Endodermal cell (in vitro differentiated cells): ENCODE measurements at places on chromosomes 16 and 17. TPM values are rescaled to one million over a fixed set of nuclear protein-coding genes. Genes with fewer than 3 reads are reported as not detected.

DNA sequence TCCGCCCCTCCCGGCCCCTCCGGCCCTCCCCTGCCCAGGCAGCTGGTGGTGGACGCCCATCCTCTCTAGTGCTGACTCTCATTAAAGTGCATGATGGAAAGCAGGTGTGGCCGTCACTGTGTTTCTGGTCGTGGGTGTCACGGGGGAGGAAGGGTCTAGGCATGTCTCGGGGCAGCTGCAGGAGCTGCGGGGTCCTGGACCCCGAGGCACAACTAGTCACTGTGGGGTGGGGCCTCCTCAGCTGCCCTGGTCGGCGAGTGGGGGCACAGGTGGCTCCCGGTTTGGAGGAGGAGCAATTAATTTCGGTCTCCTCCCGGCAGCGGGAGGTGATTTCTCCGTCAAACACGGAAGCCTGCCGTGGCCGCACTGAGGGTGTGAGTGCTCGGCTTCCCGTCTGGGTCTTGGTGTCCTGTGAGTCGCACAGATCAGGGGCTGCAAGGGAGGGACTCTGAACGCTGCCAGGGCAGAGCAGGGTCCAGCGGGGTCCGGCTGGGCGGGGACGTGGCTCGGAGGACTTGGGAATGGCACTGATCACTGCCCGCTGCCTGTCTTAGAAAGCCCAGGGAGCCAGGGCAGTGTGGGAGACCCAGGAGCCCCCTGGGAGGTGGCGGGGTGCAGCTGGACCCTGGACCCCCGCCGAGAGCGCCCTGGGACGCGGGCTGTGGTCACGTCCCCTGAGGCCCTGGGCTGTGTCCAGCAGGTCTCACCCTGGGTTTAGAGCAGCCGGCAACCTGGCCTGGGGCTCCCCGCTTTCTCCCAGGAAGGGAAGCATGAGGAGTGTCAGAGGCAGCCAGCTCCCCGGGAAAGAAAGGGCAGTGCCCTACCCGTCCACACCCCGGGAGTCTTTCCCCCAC is 3.3 kb downstream of the TPSD1 start:
- DNase-seq, result no peak
- H3K4me3 ChIP-seq, result no peak overlapping the region
- no peak overlapping the region for H3K27ac ChIP-seq
- no peaks in the 10 kb centered on the region for H3K36me3 ChIP-seq
- H3K4me1 ChIP-seq, result no peaks in the 10 kb centered on the region

DNA sequence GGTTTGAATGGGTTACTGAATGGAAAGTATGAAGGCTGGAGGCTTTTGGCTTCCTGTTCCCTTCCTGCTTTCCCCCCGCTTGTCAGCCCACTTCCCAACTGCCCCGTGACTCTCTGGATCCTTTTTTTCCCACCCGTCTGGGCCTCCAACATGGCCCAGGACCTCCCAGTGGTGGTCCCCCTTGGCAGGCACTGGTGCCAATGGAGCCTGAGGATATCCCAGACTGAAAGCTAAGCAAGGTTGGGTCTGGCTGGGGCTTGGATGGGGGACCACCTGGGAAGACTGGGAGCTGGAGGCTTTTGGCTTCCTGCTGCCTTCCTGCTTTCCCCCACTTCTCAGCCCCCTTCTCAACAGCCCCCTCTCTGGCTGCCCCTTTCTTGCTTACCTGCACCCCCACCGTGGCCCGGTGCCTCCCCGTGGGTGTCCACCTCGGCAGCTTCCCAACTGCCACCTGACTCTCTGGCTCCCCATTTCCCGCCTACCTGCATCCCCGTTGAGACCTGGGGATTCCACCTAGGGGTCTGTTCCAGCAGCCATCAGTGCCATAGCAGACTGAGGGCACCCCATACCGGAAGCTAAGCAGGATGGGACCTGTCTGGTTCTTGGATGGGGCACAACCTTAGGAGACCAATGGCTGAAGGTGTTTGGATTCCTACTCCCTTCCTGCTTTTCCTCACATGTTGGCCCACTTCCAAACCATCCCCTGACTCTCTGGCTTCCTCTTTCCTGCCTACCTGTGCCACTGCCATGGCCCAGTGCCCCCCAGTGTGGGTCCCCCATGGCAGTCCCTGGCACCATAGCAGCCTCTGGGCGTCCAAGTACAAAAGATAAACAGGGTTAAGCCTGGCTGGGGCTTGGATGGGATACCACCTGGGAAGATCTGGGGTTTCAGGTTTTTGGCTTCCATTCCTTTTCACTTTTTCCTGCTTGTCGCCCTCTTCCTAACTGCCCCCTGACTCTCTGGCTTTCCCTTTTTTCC is 2295.3 kb downstream of the TP53TG3F start:
- DNase-seq, result no peak
- no peaks in the 10 kb centered on the region for H3K36me3 ChIP-seq
- no peaks in the 10 kb centered on the region for H3K4me1 ChIP-seq
- no peaks in the 10 kb centered on the region for H3K27me3 ChIP-seq

DNA sequence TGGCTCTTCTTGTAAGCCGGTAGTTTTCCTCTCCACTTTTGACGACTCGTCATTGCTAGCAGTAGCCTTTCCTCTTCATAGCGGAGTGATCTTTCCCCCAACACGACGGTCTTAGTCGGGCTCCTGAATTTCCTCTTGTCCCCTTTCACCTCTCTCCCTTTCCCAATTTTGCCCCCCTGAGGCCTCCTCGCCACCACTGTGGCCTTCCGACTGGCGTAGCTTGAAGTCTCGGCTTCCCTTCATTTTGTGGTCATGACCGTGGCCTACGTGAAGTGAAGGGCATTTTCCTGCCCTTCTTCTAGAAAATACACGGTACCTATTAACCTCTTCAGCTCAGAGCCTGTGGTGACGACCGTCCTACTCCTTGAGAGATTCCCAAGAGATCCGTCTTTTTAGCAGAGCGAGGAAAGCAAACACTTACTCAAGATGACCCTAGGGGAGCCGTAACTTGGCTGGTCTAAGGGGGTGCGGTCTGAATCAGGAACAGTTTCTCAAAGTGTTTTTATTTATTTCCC is 787 bp downstream of the PRKAR1A start:
- peak; percentile 79 for DNase-seq
- H3K4me3 ChIP-seq, result peak overlapping the region; percentile 95
- peaks cover 4% of the 10 kb centered on the region for H3K4me1 ChIP-seq
- no peaks in the 10 kb centered on the region for H3K27me3 ChIP-seq
- peak overlapping the region; percentile 97 for H3K27ac ChIP-seq

GRCh38 chr17:69914520-69914919 is 160.5 kb upstream of the KCNJ16 start:
- DNase-seq, result no peak
- H3K27ac ChIP-seq, result no peak overlapping the region
- H3K4me1 ChIP-seq, result no peaks in the 10 kb centered on the region
- no peaks in the 10 kb centered on the region for H3K36me3 ChIP-seq
- H3K27me3 ChIP-seq, result no peaks in the 10 kb centered on the region
- no peak overlapping the region for H3K4me3 ChIP-seq

GRCh38 chr16:54305080-54305479 is 18.5 kb upstream of the IRX3 start:
- DNase-seq, result no peak
- no peak overlapping the region for H3K4me3 ChIP-seq
- no peaks in the 10 kb centered on the region for H3K4me1 ChIP-seq
- no peaks in the 10 kb centered on the region for H3K36me3 ChIP-seq
- no peak overlapping the region for H3K27ac ChIP-seq
- H3K27me3 ChIP-seq, result no peaks in the 10 kb centered on the region

GRCh38 chr17:45135978-45136791 is 698 bp downstream of the ACBD4 start:
- peaks cover 9% of the 10 kb centered on the region for H3K4me1 ChIP-seq
- H3K27ac ChIP-seq, result no peak overlapping the region
- no peak for DNase-seq
- no peaks in the 10 kb centered on the region for H3K27me3 ChIP-seq
- peak overlapping the region; percentile 78 for H3K4me3 ChIP-seq

DNA sequence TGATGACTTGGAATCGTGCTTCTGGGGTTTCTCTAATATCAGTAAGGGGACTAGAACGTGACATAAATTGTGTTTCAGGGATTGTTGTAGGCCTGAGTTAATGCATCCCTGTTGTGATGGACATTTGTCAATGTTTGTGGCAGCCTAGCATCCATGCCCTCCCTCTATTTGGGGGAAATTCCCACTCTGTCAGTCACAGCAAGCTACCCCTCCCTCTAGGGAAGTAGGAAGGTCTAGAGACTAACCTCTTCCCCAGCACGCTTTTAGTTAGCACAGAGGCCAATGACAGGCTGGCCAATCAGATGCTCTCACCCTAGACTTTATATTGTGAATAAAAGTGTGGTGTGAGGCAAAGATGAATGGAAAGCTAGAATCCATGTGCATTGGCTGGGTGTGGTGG is 32.4 kb upstream of the NF1 start:
- no peaks in the 10 kb centered on the region for H3K4me1 ChIP-seq
- no peak overlapping the region for H3K27ac ChIP-seq
- no peaks in the 10 kb centered on the region for H3K36me3 ChIP-seq
- no peaks in the 10 kb centered on the region for H3K27me3 ChIP-seq
- no peak for DNase-seq
- H3K4me3 ChIP-seq, result no peak overlapping the region

DNA sequence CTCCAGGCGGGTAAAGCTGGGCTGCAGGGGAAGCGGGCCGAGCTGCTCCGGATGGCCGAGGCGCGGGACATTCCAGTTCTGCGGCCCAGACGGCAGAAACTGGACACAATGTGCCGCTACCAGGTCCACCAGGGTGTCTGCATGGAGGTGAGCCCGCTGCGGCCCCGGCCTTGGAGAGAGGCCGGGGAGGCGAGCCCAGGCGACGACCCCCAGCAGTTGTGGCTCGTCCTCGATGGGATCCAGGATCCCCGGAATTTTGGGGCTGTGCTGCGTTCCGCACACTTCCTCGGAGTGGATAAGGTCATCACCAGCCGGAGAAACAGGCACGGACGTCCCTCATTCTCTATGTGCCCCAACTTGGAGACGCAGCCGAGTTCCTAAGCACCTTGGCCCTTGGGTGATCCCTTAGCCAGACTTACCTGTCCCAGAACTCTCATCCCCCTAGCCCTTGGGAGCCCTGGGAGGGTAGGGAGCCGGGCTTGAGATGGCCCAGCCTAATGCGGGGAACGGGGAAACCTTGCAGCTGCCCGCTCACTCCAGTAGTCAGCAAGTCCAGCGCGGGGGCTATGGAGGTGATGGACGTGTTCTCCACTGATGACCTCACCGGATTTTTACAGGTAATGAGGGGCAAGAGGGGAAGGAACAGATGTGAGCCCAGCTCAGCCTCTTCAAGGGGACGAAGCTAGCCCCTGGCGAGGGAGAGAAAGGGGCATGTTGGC is 806 bp downstream of the MRM1 start:
- peak overlapping the region; percentile 93 for H3K4me3 ChIP-seq
- peak; percentile 77 for DNase-seq
- peaks cover 6% of the 10 kb centered on the region for H3K4me1 ChIP-seq
- peaks cover 20% of the 10 kb centered on the region for H3K36me3 ChIP-seq
- H3K27me3 ChIP-seq, result no peaks in the 10 kb centered on the region
- H3K27ac ChIP-seq, result no peak overlapping the region

DNA sequence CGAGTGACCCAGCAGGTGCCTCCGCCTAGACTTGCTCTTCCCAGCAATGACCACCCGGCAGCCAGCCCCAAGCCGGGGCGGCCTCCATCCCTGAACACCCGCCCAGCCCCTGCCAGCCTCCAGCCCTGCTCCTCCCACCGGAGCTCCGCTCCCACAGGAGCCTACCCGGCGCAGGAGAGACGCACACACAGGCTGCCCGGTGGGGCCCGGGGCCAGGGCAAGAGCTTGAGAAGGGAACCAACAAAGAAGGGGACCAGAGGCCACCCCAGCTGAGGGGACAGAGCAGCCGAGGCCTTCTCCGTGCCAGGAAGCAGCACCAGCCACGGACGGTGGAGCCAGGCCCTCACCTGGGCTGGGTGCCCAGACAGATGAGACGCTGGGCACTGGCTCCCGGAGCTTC is 13.8 kb downstream of the PKD1 start:
- no peaks in the 10 kb centered on the region for H3K36me3 ChIP-seq
- H3K4me1 ChIP-seq, result peaks cover 4% of the 10 kb centered on the region
- H3K4me3 ChIP-seq, result no peak overlapping the region

GRCh38 chr17:42160531-42160910 is 5.7 kb upstream of the RAB5C start:
- H3K36me3 ChIP-seq, result no peaks in the 10 kb centered on the region
- no peak overlapping the region for H3K27ac ChIP-seq
- no peak for DNase-seq
- H3K4me3 ChIP-seq, result no peak overlapping the region
- no peaks in the 10 kb centered on the region for H3K27me3 ChIP-seq

- peak overlapping the region; percentile 29 for H3K27ac ChIP-seq
- H3K27me3 ChIP-seq, result peaks cover 90% of the 10 kb centered on the region
- H3K4me3 ChIP-seq, result no peak overlapping the region
- H3K36me3 ChIP-seq, result no peaks in the 10 kb centered on the region
Observed at GRCh38 chr16:73037331-73037745, 10.6 kb downstream of the ZFHX3 start.

DNA sequence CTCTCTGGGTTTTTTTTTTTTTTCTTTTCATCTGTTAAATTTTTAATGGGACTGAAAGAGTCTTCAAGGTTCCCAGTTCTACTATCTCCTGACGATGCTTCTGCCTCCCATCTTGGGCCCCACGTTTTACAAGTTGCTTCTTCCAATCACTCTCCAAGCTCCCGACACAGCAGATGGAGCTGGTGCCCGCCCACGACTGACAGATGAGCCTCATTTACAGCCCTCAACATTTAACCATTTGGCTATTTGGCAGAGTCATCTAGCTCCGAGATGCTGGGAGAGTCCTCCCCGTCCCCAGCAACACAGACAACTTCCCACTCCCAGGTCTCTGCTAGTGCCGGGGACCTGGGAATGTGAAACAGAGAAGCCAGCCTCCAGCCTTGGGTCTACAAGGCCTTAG is 276.9 kb downstream of the SHISA9 start:
- no peaks in the 10 kb centered on the region for H3K4me1 ChIP-seq
- no peaks in the 10 kb centered on the region for H3K27me3 ChIP-seq
- DNase-seq, result no peak
- no peaks in the 10 kb centered on the region for H3K36me3 ChIP-seq

- no peaks in the 10 kb centered on the region for H3K36me3 ChIP-seq
- H3K27ac ChIP-seq, result no peak overlapping the region
- peaks cover 58% of the 10 kb centered on the region for H3K27me3 ChIP-seq
- peaks cover 16% of the 10 kb centered on the region for H3K4me1 ChIP-seq
Observed at GRCh38 chr17:46948544-46948943, 25.6 kb downstream of the GOSR2 start.

GRCh38 chr17:82330322-82331239 is 3.0 kb downstream of the SECTM1 start:
- DNase-seq, result no peak
- no peaks in the 10 kb centered on the region for H3K4me1 ChIP-seq
- H3K4me3 ChIP-seq, result no peak overlapping the region
- no peak overlapping the region for H3K27ac ChIP-seq

- H3K4me1 ChIP-seq, result peaks cover 9% of the 10 kb centered on the region
- H3K4me3 ChIP-seq, result no peak overlapping the region
- H3K36me3 ChIP-seq, result no peaks in the 10 kb centered on the region
- no peak for DNase-seq
- H3K27ac ChIP-seq, result no peak overlapping the region
- peaks cover 100% of the 10 kb centered on the region for H3K27me3 ChIP-seq
Observed at GRCh38 chr17:48748718-48749566, 20.4 kb upstream of the HOXB13 start.

The CBLN1 gene
- total RNA-seq, result 1.2 and 1.3 TPM in 2 replicates

The SLC9A5 gene
- 8.9 to 14.7 TPM (median 9.3 TPM) in 3 replicates for total RNA-seq

The IRX5 gene
- 1.9 to 2.6 TPM (median 2.4 TPM) in 3 replicates for total RNA-seq

The CCL18 gene
- not detected in 3 replicates for total RNA-seq

The CHST5 gene
- total RNA-seq, result 0.17 to 1.1 TPM (median 0.33 TPM) in 3 replicates

The SEPTIN12 gene
- 0.34 to 0.73 TPM in 2 of 3 replicates, not detected in the other for total RNA-seq

The ADAM11 gene
- total RNA-seq, result 3.1 to 5.0 TPM (median 3.5 TPM) in 3 replicates

The RUNDC3A gene
- total RNA-seq, result 1.3 to 2.7 TPM (median 2.1 TPM) in 3 replicates

The CSNK2A2 gene
- total RNA-seq, result 117 and 121 TPM in 2 replicates

The HCRT gene
- total RNA-seq, result not detected in 3 replicates

The FOXL1 gene
- not detected in 3 replicates for total RNA-seq

The GOSR1 gene
- 52.1 to 59.1 TPM (median 57.3 TPM) in 3 replicates for total RNA-seq
